ENCODE measurements at places on chromosomes 4 and X.

DNA sequence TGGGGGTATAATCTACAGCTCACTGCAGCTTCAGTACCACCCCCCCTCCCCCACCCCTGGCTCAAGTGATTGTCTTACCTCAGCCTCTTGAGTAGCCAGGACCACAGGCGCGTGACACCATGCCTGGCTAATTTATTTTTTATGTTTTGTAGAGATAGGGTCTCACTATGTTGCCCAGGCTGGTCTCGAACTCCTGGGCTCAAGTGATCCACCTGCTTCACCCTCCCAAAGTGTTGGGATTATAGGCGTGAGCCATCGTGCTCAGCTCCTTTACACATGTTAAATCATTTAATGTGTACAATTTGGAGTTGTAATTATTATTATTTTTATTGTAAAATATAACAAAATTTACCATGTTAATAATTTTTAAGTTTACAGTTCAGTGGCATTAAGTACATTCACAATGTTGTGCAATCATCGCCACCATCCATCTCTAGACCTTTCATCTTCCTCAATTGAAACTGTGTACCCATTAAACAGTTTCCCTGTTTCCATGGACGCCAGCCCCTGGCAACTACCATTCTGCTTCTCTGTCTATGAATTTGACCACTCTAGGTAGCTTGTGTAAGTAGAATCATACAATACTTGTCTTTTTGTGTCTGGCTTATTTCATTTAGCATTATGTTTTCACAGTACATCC is 6.1 kb downstream of the SLAIN2 start:
- no peak for DNase-seq

GRCh38 chr4:7769396-7770223 is 170.1 kb downstream of the AFAP1 start:
- DNase-seq: no peak

GRCh38 chr4:100356172-100356571 is 161.7 kb downstream of the EMCN start:
- no peak for DNase-seq

GRCh38 chr4:47185761-47186160 is 154.4 kb downstream of the GABRB1 start:
- no peak for DNase-seq

DNA sequence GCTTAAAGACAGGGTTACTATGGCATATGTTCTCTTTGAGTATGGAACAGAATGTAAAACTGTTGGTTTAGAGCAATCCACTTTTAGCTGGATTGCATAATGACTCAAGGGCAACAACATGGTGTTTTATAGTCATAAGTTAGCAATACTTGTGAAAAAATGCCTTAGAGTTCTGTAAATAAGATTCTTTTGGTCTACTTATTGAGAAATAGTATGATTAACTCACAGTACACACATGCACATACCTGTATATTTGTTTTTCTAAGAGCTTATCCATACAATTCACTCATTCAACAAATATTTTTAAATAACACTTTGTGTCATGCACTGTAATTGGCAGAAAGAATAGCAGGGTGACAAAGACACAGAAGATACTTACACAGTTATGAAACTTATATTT is 1415.5 kb downstream of the PCDH7 start:
- DNase-seq: no peak

DNA sequence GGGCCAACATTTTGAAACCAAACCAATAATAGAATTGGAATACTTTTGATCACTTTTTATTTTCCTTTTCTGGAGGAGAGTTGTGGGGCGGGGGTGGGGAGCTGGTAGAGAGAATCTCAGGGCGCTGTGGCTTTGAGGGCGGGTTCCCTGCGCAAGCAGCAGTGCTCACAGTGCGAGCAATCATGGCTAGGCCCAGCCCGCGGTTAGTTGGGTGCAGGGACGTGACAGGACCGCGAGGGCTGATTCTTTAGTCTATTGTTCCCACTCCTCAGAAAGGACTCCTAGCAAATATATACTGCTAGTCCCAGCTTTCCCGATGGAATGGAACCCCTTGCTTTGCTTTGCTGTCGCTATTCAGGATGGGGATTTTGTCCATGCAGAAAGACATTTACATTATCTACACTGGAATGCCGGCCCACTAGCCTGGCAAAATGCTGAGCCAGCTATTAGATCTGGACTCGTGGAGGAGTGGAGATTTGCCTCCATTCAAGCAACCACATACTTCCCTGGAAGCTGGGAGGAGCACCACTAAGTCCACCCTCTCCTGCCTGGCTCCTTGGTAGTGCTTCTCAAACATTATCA is 23.9 kb upstream of the APLN start:
- DNase-seq: no peak

- no peak for DNase-seq
These were observed 156.5 kb upstream of the ETNPPL start for GRCh38 chr4:108919226-108919893.

DNA sequence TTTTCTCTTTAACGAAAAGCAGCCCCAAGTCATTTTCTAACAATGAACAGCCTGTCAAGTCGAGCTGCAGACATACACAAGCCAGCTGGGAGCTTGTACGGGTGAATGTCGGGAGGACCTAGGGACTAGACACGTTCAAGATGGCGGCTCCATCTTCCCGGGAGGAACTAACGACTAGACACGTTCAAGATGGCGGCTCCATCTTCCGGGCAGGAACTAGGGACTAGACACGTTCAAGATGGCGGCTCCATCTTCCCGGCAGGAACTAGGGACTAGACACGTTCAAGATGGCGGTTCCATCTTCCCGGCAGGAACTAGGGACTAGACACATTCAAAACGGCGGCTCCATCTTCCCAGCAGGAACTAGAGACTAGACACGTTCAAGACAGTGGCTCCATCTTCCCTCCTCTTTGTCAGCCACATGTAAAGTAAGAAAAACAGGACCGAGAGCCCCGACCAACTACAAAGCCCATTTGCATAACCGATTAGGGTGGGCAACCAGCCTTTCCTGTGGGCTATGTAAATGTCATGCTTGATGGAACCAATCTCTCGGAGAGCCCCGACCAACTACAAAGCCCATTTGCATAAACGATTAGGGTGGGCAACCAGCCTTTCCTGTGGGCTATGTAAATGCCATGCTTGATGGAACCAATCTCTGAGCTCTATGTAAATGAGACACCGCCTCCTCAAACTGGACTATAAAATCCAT is 175.5 kb downstream of the DHRSX start:
- no peak for DNase-seq
